ENCODE measurements at places on chromosomes 2 and 18.

- DNase-seq: no peak
Observed at GRCh38 chr2:241417626-241418025, 61.5 kb downstream of the FARP2 start.

DNA sequence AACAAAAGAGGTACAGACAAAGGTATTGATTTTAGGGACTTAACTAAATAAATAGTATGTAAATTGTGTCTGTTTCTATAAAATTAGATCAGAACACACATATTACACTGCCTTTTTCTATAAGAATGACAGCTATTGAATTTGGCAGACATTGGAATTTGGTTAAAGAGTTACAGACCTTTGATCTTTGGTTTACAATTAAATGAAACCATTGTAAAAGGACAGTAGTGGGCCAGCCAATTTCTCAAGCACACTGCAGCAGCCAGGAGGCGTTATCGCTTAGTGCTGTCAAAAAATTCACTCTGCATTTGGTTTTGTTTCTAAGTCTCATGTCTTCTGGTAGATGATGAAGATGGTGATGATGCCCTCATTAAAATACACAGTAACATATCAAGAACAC lies 175.9 kb downstream of the NR4A2 start:
- DNase-seq: no peak

- no peak for DNase-seq
Observed at GRCh38 chr18:11873670-11874340, 22.6 kb downstream of the CHMP1B start.

DNA sequence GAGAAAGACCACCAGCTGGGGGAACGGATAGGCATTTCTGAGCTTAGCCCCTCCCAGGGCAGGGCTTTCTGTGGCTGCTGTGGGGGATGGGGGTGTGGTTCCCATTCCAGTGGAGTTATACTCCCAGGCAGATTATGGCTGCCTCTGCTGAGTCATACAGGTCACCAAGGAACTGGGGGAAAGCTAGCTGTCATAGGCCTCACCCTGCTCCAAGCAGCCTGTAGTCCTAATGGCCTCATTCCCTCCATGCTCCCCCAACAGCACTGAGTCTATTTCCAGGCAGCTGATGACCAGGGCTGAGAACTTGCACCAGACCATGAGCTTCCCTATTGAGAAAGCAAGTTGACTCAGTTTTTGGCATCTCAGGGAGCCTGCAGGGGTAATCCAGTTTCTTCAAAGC lies 87.1 kb downstream of the GPR39 start:
- DNase-seq: peak; percentile 68

DNA sequence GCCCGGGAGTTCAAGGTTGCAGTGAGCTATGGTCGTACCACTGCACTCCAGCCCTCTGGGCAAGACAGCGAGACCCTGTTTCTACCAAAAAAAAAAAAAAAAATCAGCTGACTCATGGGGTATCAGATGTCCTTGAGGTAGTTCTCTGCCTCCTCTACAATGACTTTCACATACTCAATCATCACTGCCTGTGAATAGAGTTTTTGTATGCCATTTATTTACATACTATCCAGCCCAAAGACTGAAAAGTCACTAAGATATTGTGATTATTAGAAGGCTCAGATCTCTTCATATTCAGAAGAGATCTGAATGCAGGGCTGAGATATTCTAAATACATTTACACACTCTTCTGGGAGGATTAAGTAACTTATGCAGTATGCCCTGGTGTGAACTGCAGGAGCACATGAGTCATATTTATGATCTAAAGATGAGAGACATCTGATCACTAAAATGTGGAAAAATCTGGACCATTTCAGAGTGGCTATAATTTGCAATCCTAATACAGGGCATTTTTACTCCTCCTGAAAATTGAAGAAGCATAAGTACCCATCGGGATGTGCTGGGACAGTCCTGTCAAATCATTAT lies 38.9 kb downstream of the KLF7 start:
- DNase-seq: peak; percentile 73

GRCh38 chr2:9552219-9553178 lies 3.1 kb downstream of the ADAM17 start:
- peak; percentile 85 for DNase-seq

GRCh38 chr2:37412231-37412630 lies 67.8 kb downstream of the QPCT start:
- no peak for DNase-seq

GRCh38 chr2:122218596-122218995 lies 463.1 kb downstream of the TSN start:
- no peak for DNase-seq

DNA sequence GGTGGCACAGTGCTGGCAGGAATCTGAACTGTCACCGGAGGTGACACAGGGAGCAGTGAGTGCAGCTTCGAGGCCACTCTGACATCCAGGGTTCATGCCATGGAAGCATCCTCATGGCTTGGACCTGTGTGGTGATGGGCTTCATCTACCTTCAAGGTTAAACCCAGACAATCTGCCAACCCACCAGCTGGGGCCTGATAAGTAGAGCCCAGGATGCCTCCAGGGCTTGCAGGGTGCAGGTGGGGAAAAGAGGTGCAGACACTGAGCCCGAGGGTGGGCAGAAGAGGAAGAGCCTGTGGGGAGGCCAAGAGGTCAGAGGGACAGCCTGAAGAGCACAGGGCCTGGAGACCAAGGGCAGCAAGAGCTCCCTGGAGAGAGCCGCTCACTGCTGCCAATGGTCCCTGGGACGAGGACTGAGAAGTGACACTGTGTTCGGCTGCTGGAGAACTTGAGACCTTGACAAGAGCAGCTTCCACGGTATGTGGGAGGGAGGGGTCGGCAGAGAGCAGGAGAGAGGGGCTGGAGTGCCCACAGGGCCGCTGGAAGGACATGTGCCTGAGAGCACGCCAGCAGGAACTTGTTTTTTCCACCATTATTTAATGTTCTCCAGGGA lies 8.1 kb upstream of the HES6 start:
- DNase-seq: no peak

- peak; percentile 15 for DNase-seq
Observed at GRCh38 chr2:185990861-185991525, 252.4 kb downstream of the FSIP2 start.

GRCh38 chr2:71330585-71331330 lies 824 bp upstream of the ZNF638 start:
- no peak for DNase-seq

- no peak for DNase-seq
Observed at GRCh38 chr2:101758001-101758400, 60.5 kb downstream of the MAP4K4 start.

GRCh38 chr2:225515033-225515432 lies 115.5 kb downstream of the NYAP2 start:
- DNase-seq: no peak

DNA sequence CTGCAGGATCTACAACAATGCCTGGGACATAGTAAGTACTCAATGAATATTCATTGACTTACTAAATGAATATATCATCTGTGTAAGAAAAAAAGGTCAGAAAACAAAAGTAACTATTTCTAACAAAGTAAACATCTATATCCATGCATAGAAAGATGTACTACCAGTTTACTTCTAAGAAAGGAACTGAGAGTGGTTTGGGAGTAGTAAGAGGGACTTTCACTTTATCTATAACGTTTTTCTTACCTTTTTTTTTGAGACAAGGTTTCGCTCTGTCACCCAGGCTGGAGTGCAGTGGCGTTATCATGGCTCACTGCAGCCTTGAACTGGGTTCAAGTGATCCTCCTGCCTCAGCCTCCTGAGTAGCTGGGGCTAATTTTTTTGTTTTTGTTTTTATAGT lies 25.7 kb downstream of the DHX57 start:
- DNase-seq: no peak

- DNase-seq: no peak
Observed at GRCh38 chr2:70356941-70357683, 55.2 kb upstream of the FAM136A start.

DNA sequence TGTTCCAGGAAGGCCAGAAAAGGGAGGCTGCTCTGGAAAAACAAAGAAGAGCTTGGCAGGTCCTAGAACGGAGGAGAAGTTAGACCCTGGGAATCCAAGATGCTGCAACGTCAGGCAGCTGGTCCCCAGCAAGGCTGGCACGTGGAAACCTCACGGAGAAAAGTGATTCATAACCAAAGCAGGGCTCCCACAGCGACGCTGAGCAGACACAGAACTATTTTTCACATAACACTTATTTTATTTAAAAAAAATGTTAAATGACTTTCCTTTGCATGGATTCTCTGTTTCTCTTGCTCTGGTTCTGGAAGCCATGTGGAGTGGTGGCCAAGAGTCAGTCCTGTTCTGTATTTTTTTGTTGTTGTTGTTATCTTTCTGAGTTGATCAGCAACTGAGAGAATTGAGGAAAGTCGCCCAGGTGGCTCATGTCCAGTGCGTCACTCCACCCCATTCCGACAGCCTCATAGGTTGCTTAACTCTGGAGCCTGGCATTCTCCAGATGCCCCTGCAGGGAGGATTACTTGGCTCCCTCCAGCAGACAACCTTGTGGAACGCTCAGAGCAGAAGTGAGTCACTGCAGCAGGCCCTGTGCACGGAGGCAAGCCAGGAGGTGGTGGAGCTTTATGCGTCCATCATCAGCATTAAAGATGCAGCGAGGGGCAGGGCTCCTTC lies 229.9 kb upstream of the HDAC4 start:
- DNase-seq: peak; percentile 80

DNA sequence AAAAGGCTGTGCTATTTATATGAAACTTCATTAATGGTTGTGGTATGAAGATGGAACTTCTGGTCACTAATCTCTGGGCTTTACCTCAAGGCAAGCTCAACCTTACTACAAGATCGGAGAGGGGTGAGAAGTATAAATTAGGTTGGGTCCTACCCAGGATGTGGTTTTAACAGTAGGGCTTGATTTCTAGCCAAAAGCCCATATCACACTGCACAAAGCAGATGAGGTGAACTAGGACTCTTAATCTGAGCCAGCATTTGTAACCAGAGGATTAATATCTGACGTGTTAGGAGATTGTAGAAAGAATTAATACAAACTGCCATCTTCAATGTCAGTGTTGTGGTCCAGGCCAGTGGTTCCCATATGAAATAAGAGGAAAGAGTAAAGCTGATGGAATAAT lies 86.4 kb upstream of the RGPD4 start:
- DNase-seq: no peak

DNA sequence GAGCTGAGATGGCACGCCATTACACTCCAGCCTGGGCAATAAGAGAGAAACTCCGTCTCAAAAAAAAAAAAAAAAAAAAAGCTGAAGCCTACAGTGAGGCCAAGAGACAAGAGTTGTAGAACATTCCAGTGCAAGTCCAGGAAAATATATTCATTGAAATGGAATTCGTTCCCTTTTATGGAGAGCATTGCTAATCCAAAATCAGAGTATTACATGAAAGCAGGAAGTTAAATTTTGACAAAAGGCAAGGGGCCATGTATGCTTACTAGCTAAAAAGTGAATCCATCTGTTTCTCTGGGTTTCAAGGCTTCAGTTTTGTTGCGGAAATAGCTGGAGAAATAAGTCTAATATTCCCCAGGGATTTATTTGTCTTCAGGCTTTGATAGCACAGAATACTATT lies 471.7 kb downstream of the THSD7B start:
- DNase-seq: peak; percentile 85

GRCh38 chr2:12110074-12110473 lies 363.6 kb downstream of the LPIN1 start:
- DNase-seq: peak; percentile 10

GRCh38 chr2:65396348-65397026 lies 35.9 kb downstream of the SPRED2 start:
- peak; percentile 77 for DNase-seq

- DNase-seq: no peak
Observed at GRCh38 chr2:24237313-24237712, 62.5 kb downstream of the FAM228A start.

DNA sequence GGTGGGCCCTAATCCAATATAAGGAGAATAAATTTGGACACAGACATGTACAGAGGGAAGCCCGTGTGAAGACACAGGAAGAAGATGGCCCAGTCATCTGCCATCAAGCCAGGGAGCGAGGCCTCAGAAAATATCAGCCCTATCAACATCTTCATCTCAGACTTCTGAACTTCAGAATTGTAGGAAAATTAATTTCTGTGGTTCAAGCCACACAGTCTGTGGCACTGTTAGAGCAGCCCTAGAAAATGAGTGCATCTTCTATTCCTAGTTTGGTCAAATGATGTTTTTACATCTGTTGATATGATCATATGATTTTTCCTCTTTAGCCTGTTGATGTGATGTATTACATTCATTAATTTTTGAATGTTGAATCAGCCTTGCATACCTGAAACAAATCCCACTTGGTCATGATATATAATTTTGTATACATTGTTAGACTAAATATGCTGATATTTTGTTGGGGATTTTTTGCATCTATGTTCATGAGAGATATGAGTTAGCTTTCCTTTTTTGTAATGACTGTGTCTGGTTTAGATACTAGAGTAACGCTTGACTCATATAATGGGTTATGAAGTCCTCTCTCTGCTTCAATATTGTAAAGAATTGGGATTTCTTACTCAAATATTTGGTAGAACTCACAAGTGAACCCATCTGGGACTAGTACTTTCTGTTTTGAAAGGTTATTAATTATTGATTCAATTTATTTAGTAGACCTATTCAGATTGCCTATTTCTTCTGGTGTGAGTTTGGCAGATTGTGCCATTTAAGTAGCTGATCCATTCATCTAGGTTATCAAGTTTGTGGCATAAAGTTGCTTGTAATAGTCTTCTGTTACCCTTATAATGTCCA lies 451.4 kb downstream of the EIPR1 start:
- no peak for DNase-seq

GRCh38 chr2:47359375-47359868 lies 43.5 kb upstream of the MSH2 start:
- DNase-seq: no peak

DNA sequence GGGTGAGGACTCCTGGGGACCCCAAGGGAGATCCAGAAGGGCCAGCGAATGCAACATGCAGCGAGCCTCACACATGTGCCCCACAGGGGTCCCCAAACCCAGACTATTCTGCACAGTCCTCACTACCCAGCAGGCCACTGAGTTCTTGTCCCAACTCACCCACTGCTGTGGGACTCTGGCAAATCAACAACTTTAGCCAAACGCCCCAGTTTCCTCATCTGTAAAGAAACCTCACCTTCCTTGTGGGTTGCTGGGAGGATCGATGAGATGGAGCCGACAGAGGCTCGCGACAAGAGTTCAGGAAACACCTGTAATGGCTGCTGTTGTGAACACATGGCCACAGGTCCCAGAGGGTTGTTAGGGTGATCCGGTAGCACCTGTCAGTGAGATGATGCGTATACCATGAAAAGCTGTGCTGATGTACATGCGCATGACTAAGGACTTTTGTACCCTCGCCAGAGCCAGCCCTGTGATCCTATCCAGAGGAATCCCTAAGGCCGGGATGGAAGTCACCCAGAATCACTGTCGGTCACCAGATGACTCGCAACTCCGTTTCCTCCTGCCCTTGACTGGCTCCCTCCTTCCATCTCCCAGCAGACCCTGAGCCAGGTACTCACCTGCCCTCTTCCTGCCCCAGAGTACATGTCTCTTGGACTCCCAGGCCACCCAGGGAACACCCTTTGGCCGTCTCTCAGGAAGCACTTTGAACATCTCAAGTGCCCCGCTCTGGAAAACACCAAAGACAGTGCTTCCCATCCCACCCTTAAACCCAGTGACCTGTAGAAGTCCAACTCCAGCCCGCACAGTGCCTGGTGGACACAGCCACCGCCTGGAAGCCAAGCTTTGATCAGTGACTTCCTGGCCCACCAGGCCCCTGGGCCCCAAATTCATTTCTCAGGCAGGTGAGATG lies 103.3 kb upstream of the ID2 start:
- peak; percentile 25 for DNase-seq

Measured in fibroblast of mammary gland (primary cell).